ENCODE measurements at places on chromosomes 5 and 9. TPM values are rescaled to one million over a fixed set of nuclear protein-coding genes. Genes with fewer than 3 reads are reported as not detected.

MEIKIN gene
- not detected for total RNA-seq

PTPRD gene
- 51.9 TPM for total RNA-seq

COL27A1 gene
- 17.8 TPM for total RNA-seq

SLC25A2 gene
- total RNA-seq, result 0.48 TPM

GARNL3 gene
- total RNA-seq, result 9.5 TPM

ERGIC1 gene
- 139 TPM for total RNA-seq

ANP32B gene
- total RNA-seq, result 10.5 TPM

STK32A gene
- 0.98 TPM for total RNA-seq

CDH9 gene
- not detected for total RNA-seq

CDC23 gene
- 39.6 TPM for total RNA-seq

PCDHGC5 gene
- 1.4 TPM for total RNA-seq

All from vein endothelial cell (primary cell).